ENCODE measurements at places on chromosomes 4 and X.

DNA sequence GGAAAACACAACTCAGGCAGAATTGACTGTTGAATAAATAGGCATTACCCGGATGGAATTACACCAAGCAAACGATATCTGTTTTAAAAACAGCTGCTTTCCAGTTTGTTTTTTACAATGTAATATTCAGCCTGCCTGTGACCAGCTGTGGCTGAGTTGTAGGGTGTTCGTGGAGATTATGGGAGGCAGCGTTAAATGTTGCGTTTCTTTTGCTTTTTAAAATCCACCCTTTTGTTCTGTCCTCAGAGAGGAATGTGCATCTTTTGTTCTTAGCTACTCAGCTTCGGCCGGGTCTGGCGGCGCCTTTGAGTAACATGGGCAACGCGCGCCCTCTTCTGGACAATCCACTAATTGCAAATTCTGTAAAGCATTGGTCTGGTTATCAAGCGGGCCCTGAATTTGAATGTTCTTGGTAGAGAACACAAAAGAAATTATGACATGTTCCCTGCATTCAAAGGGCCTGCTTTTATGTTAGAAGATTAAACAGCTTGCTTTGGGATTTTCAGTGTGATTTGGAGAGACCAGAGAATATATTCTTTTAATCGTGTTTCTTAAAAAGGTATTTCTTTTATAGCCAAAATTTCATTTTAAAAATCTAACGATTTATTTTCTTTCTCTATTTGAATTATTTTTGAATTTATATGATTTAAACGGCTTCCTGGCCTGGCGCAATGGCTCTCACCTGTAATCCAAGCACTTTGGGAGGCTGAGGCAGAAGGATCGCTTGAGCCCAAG is 76.3 kb upstream of the TRIM2 start:
- peak; percentile 81 for DNase-seq
- H3K4me3 ChIP-seq, result peak overlapping the region; percentile 68
- peak overlapping the region; percentile 94 for H3K27ac ChIP-seq
- H3K36me3 ChIP-seq, result no peaks in the 10 kb centered on the region

GRCh38 chr4:182736207-182736606 is 181.0 kb downstream of the DCTD start:
- no peaks in the 10 kb centered on the region for H3K27me3 ChIP-seq
- H3K27ac ChIP-seq, result no peak overlapping the region
- no peak for DNase-seq
- H3K36me3 ChIP-seq, result peaks cover 9% of the 10 kb centered on the region
- H3K4me3 ChIP-seq, result no peak overlapping the region

DNA sequence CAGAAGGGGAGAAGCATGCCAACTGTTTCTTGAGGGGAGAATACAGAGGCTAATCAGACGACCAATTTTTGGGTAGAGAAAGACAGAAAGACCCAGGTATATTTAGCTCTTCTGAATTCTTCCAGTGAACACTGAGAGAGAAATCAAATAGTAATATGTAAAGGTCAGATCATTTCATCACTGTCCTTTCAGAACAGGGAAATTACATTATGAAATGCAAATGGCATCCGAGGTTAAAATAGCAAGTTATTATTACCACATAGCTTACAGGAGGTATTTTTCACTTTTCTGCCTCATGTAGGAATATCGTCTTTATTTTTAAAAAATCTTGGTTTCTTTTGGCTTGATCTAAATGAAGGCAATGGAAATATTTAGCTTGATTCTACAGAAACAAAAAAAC is 18.0 kb downstream of the GABRB1 start:
- no peak overlapping the region for H3K27ac ChIP-seq
- H3K4me3 ChIP-seq, result no peak overlapping the region
- no peaks in the 10 kb centered on the region for H3K27me3 ChIP-seq
- no peaks in the 10 kb centered on the region for H3K36me3 ChIP-seq
- DNase-seq, result no peak

- H3K27ac ChIP-seq, result no peak overlapping the region
- H3K4me1 ChIP-seq, result no peaks in the 10 kb centered on the region
- no peak overlapping the region for H3K4me3 ChIP-seq
- no peaks in the 10 kb centered on the region for H3K27me3 ChIP-seq
These were observed 1239.4 kb downstream of the TECRL start for GRCh38 chr4:63169836-63170235.

DNA sequence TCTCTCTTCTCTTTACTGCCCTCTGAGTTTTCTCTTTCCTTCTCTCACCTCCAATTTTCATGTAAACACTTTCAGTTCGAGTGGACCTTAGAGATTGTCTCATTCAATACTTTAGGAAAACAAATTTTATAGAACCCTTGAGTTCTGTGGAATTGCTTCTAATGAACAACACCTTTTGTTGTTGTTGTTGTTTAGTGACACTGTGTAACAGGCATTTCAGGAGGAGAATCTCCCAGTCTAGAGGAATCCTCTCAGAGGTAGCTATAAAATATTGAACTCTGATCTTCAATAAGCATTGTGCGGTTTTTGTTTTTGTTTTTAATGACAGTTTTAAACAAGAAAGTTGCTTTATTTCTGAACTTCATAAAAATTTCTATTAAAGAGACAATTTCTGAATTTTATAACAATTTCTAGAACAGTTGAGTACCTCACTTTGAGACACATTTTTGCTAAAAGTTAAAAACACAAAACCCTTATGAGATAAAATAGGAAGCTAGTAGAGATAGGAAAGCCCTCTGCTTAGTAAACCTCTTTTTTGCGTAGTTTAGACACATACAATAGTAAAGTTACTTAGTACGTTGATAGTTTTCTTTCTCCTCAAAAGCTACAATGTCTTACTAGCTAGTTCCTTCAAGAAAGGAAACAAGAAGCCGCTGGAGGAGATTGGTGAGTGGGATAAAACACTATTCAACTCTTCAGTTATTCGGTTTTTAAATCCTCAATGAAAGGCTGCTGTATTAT is 38.8 kb downstream of the CLCN3 start:
- peaks cover 37% of the 10 kb centered on the region for H3K4me1 ChIP-seq
- H3K27me3 ChIP-seq, result no peaks in the 10 kb centered on the region
- H3K27ac ChIP-seq, result peak overlapping the region; percentile 98
- DNase-seq, result no peak
- peaks cover 2% of the 10 kb centered on the region for H3K36me3 ChIP-seq
- H3K4me3 ChIP-seq, result no peak overlapping the region

Measured in progenitor cell of endocrine pancreas (in vitro differentiated cells).